NCI-H1436 (cell line): ENCODE measurements at places on chromosomes 12 and 14.

DNA sequence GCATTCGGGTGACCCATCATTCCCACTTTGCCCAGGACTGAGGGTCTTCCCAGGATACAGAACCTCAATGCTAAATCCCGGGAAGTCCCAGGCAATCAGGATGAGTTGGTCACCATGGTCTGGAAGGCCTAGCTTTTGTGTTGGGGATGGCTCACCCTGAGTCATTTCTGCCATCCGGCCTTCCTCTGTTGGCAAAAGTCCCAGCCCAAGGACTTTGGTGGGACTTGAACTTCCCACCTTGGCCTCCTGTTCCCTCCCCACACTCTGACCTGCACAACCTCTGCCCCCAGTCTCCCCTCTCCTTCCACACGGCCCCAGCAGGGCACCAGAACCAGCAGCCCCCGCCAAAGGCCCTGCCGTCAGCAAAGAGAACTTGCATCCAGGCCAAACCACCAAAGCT, 24.6 kb upstream of the NCOR2 start:
- no peak for DNase-seq

DNA sequence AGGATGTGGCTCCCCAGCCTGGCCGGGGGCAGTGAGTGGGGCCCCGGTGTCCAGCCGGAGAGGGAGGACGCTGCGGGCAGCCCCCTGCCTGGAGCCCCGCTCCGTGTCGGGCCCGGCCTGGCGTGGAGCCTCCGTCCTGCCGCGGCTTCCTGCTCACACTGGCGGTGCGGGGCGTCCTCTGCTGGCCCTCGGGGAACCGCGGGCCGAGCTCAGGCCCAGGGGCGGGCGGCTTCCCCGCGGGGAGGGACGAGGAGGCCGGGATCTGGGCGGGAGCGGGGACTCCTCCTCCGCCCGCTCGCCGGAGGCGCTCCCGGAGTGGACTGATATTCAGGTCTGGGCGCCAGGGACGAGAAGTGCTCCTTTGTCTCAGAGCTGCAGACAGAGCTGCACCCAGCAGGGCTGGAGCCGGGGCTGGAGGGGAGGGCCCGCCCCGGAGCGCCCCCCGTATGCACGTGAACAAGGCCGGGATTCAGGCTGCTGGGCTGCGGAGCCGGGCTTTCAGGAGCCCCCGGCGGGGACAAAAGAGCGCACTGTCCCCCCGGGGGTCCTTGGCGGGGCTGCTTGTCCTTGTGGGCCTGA, 2.2 kb downstream of the MMP17 start:
- peak; percentile 33 for DNase-seq

DNA sequence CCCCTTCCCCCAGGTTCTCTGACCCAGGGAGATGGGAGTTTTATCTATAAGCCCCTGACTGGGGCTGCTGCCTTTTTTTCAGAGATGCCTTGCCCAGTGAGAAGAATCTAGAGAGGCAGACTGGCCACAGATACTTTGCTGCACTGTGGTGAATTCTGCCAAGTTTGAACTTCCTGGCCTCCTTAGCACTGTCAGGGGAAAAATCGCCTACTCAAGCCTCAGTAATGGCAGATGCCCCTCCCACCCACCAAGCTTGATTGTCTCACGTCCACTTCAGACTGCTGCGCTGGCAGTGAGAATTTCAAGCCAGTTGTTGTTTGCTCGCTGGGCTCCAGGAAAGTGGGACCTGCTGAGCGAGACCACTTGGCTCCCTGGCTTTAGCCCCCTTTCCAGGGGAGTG, 31.7 kb downstream of the KLRK1 start:
- no peak for DNase-seq

GRCh38 chr12:10098791-10099190, at the start of gene CLEC1A:
Gene CLEC1A (minus strand): TSS chr12:10098985. CDS start chr12:10098922, 63 bp downstream.
- DNase-seq, result no peak

GRCh38 chr14:59422069-59422881, 42.9 kb downstream of the GPR135 start:
- peak; percentile 40 for DNase-seq

DNA sequence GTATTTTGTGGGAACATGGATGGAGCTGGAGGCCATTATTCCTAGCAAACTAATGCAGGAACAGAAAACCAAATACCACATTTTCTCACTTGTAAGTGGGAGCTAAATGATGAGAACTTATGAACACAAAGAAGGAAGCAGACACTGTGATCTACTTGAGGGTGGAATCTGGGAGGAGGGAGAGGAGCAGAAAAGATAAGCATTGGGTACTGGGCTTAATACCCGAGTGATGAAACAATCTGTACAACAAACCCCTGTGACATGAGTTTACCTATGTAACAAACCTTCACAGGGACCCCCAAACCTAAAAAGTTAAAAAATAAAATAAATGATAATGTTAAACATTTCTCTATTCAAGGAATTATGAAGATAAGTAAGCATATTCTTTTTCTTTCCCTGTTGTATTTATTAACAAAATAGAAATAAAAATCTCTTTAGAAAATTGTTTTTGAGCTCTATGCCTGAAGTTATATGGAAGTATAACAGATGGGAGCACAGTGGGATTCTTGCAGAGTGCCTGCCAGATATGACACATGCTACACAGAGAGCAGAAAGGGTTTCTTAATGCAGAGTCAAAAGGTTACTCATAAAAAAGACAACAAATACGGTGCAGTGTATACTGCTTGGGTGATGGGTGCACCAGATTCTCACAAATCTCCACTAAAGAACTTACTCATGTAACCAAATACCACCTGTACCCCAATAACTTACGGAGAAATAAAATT, 52.0 kb upstream of the SYNE2 start:
- no peak for DNase-seq

- no peak for DNase-seq
Measured at GRCh38 chr12:72694193-72694592, 422.0 kb downstream of the TRHDE start.

- no peak for DNase-seq
Measured at GRCh38 chr14:58736606-58737005, 98.8 kb downstream of the DACT1 start.

- DNase-seq, result no peak
Measured at GRCh38 chr12:116497051-116497591, 62.1 kb upstream of the MAP1LC3B2 start.

GRCh38 chr12:19287302-19287701, 152.0 kb upstream of the AEBP2 start:
- DNase-seq, result no peak

- no peak for DNase-seq
Measured at GRCh38 chr12:104000807-104001434, 35.2 kb downstream of the TDG start.

GRCh38 chr12:40794087-40794486, 101.8 kb downstream of the CNTN1 start:
- no peak for DNase-seq

GRCh38 chr12:4285070-4285469, 11.5 kb downstream of the CCND2 start:
- no peak for DNase-seq

- DNase-seq, result peak; percentile 27
Measured at GRCh38 chr14:100304825-100305323, 1.4 kb downstream of the SLC25A29 start.

- no peak for DNase-seq
Measured at GRCh38 chr12:129617849-129618248, 286.0 kb downstream of the TMEM132D start.

DNA sequence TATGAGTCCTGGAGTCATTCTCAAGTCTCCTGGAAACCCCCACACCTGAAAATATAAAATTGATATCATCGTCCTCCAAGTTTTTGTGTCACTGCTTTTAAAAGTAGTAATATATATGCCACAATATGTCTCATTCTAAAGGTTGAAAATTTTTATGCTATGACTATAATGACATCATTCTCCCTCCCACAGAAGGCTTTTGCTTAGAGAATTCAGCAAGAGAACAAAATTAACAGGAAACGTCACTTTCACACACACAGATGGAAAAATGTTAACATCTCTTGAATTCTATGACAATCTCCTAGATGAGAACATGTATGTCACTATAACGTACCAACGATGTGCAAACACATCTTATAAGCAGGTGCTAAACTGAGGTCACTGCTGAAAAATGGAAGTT, 498.3 kb downstream of the FOXG1 start:
- DNase-seq, result no peak

GRCh38 chr12:50640321-50640939, 123.5 kb upstream of the ATF1 start:
- no peak for DNase-seq

- DNase-seq, result no peak
Measured at GRCh38 chr14:65287264-65288131, 125.0 kb upstream of the FUT8 start.

- DNase-seq, result no peak
Measured at GRCh38 chr14:33098016-33098415, 159.3 kb downstream of the NPAS3 start.

DNA sequence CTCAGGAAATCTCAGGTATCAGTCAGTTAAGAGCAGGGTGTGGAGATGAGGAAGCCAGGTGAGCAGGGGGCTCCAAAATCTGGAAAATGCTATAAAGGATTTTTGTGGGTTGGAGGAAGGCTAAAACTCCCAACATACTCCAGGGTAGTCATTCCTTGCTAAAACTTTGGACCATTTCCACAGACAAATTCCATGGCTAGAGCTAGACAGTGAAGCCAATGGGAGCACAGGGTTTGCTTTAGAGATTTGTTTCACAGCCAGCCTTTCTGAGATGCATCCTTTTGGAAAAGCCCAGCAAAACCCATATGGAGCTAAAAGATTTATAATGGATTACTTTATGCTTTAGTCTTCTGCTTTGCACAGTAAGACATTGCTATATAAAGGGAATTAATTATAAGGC, 146.5 kb downstream of the SAMD4A start:
- DNase-seq, result no peak

GRCh38 chr12:12210983-12211382, 55.9 kb downstream of the LRP6 start:
- no peak for DNase-seq

- no peak for DNase-seq
Measured at GRCh38 chr14:65802196-65802595, 389.7 kb downstream of the FUT8 start.

- DNase-seq, result no peak
Measured at GRCh38 chr12:3974883-3975282, 101.7 kb upstream of the PARP11 start.

- DNase-seq, result peak; percentile 14
Measured at GRCh38 chr14:37090026-37090425, 82.4 kb downstream of the SLC25A21 start.

- DNase-seq, result no peak
Measured at GRCh38 chr14:55477680-55478079, 37.3 kb upstream of the TBPL2 start.

DNA sequence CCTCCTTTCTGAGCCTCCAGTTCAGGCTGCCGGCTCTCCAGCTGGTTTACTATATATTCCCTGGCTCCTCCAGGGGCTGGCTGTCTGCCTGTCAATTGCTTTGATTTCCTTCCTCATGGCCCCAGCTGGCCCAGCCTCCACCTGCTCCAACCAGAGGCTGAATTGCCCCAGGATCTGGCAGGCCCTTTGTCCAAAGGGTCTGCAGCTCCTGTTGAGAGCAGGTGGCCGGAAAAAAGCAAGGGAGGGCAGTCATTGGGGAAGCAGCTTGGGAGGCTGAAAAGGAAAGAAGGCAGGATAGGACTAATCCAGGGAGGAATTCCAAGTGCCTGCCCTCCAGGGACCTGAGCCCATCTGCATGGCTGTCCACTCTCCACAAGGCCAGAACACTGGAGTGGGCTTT, 25.3 kb downstream of the PAH start:
- no peak for DNase-seq

- DNase-seq, result no peak
Measured at GRCh38 chr12:16148938-16149337, 128.5 kb downstream of the SLC15A5 start.

DNA sequence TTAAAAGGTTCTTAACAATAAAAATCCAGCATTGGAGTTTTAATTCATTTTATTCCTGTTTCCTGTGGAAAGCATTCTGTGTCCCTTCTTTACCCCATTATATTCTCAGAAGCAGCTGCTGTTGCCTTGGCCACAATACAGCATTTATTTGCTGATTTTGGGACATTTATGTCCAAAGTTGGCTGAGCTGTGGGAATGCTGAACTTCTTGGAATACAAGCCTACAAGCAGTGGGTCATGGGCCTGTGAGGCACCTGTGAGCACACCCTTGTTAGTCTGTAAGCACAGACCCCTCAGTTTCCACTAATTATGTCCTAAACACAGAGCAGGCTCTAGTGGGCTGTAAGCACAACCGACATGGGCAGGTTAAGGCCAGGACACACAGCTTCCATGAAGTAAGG, 122.2 kb upstream of the IGF1 start:
- no peak for DNase-seq

GRCh38 chr12:18363321-18363720, 102.0 kb downstream of the PIK3C2G start:
- no peak for DNase-seq

DNA sequence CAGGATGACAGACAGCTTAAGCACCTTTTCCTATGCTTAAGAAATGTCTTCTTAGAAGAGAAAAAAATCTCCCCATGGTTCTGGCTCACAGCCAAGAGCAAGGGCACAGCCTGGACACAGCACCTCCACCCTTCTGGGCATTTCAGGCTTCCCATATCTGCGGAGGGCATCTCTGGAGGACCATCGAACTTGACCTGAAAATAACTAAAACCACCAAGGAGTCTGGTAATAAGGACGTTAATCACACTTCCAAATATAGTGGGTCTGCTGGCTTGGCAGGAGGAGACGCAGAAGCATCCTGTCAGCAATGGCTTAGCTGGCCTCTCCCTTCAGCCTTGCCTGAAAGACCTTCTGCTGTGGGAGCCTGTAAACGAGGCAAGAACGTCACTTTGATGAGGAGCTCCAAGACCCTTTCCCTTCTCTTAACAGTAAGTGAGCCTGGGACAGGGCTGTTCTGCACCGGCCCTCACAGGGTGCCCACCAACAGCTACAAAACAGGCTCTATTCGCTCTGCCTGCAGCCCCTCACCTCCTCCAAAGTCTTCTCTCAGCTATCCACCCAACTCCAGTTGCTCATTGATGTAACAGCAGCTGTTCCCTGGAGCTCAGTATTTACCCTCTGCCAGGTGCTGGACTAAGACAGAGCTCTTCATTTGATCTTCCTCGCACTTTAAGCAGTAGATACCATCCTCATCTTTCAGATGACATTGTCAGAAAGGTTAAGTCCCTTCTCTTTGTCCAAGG, 13.2 kb downstream of the SETD3 start:
- no peak for DNase-seq

GRCh38 chr14:104078031-104078455, 7.5 kb upstream of the ASPG start:
- DNase-seq, result peak; percentile 80

- no peak for DNase-seq
Measured at GRCh38 chr14:81247271-81247766, 26.6 kb upstream of the GTF2A1 start.

DNA sequence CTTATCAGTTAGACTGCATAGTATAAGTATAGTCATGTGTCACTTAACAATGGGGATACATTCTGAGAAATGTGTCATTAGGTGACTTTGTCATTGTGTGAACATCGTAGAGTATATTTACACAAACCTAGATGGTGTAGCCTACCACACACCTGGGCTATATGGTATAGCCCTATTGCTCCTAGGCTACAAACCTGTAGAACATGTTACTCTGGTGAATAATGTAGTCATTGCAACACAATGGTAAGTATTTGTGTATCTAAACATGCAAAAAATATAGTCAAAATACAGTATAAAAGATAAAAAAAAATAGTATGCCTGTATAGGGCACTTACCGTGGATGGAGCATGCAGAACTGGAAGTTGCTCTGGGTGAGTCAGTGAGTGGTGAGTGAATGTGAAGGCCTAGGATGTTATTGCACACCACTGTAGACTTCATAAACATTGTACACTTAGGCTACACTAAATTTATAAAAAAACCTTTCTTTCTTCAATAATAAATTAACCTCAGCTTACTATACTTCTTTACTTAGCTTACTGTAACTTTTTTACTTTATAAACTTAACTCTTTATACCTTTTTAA, 40.3 kb upstream of the ANKS1B start:
- DNase-seq, result no peak

- DNase-seq, result no peak
Measured at GRCh38 chr12:48486261-48486660, 4.0 kb downstream of the C12orf54 start.
